Mesothelial cell of epicardium (in vitro differentiated cells): ENCODE measurements at places on chromosomes 4 and X. TPM values are rescaled to one million over a fixed set of nuclear protein-coding genes. Genes with fewer than 3 reads are reported as not detected.

DNA sequence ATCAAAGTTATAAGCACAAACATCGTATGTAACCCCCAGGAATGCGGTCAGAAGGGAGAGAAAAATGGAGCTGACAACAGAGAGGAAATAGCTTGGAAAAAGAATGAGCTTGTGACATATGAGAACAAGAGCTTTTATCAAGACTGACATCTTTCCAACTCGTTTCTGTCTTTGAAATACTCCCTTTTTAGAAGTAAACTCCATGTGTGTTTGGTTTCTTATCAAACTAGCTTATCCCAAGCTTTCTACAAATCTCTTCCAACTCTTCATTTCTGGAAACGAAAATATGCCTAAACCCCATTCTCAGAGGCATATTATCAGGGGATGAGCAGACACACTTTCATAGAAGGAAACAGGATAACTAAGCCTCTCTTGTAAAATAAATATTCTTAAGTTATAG is 235.4 kb downstream of the NAF1 start:
- DNase-seq, result no peak

GRCh38 chr4:7096236-7096635 is 28.4 kb upstream of the GRPEL1 start:
- DNase-seq, result no peak

DNA sequence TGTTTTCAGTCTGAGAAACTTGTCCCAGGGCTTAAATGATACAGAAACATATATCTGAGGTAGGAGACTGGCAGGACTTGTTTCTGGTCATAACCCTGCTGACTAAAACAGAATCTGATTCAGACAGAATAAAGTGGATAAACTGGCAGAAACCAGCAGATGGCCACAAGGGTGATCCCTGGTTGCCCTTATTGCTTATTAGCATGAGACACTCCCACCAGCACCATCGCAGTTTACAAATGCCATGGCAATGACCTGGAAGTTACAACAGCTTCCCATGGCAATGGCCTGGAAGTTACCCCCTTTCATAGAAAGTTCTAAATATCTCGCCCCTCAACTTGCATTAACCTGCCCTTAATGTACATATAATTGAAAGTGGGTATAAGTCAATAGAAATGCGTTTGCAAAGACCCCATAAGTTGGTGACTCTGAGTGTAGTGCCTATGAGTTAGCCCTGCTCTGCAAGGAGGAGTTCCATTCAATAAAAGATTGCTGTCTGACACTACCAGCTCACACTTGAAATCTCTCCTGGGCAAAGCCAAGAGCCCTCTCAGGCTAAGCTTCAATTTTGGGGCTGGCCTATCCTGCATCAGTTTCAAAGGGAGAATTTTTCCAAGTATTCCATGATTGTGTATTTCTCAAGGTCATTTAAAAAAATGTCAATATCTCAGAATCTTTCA is 52.9 kb upstream of the PAGE5 start:
- DNase-seq, result no peak

- no peak for DNase-seq
Measured at GRCh38 chrX:68508799-68509198, 9.9 kb downstream of the YIPF6 start.

DNA sequence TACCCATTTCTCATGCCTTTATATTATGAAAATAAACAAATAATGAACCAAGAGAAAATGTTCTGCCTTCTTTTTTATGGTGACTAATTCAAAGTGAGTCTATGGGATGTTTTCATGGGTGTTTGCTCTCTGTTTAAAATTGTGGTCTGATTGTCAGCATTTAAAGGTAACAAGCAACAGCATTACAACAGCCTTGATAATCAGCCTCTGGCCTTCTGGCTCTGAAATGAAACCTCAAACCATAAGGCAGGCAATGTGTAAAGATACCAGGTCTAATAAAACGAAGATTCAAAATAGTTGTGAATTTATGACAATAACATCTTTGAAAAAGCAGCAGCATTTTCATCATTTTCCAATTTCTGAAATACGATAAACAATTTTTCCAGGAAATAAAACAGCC is 63.7 kb downstream of the FAM13A start:
- no peak for DNase-seq

The TLR3 gene
- 9.1 to 9.3 TPM (median 9.2 TPM) in 3 replicates for total RNA-seq

The ITGB1BP2 gene
- total RNA-seq, result 3.7 to 4.4 TPM (median 3.7 TPM) in 3 replicates

The TEX13C gene
- not detected in 3 replicates for total RNA-seq
